ENCODE measurements at places on chromosomes 2 and 18.

DNA sequence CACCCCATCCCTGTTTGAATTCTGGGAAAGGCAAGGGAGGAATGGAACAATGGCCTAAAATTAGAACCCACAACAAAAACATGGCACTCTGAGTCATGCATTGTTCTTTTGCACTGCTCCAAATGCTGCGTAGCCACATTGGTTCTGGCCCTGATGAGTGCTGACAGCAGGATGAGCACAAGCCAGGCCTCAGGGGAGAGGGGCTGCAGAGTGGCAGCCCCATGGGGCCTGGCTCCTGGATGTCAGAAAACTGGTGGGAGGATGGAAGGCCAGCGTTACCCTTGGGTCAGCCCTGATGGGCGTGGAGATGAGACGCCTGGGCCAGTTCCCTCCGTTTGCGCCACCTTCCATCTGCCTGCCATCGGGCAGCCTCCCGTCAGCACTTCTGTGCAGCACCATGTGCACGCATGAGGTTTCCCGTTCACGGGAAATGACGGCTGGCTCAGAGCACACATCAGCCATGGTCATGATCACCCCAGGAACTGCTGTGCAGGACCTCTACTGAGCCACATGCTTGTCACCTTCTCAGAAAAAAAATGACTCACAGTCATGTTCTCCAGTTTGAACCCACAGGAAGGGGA, 65.6 kb downstream of the CYP26B1 start:
- DNase-seq, result no peak

GRCh38 chr2:233857511-233858141, 3.3 kb upstream of the HJURP start:
- DNase-seq, result no peak

DNA sequence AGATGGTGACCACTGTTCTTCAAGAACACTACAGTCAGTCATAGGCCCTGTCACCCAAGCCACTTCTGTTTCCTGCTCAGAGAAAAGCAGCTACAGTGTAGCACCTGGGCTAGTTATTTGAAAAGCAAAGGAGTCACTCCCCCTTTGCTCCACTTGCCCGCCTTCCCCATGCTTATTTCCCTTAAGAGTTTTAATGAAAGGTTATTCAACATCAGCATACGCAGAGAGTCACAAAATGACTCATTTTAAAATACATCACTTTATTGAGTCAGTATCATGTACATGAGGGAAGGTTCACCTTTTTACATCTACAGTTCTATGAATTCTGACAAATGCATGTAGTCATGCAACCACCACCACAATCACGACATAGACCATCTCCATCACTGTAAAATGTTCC, 71.3 kb downstream of the TNFRSF11A start:
- no peak for DNase-seq

DNA sequence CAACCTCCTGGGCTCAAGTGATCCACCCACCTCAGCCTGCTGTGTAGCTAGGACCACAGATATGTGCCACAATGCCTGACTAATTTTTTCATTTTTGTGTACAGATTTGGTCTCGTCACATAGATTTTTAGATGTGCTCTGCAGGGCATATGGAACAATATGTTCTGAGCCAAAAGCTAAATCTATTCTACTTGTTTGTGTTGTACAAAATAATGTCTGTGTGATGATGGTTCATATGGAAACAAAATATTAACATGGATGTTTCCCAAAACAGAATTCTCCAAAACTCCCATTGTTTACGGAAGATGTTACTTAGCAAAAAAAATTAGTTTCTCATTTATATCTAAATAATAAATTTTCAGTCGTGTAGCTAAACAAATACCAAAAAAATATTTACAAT, 12.6 kb upstream of the KLHL23 start:
- DNase-seq, result no peak

GRCh38 chr18:74937291-74937690, 271.6 kb downstream of the PTGR3 start:
- no peak for DNase-seq

DNA sequence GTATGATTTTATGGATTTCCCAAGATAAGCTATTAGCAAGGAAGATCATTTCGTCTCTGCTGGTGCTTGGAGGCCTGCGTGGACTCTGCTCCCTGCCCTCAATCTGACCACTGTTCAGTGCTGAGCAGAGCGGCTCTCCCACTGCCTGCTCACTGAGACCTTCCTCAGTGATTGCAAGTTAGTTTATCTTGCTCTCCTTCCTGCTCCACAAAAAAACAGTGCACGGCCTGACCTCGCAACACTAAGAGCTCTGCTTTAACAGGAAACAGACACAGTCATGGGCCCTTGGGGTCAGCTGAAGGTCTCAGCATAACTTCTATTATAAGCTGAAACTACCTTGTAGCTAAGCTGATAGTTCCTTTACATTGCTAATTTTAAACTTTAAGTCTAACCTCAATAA, 53.1 kb downstream of the PRELID3A start:
- DNase-seq, result no peak

GRCh38 chr2:241941691-241942301, 72.3 kb downstream of the RTP5 start:
- DNase-seq, result no peak

GRCh38 chr2:174768557-174768956, 4.3 kb upstream of the CHRNA1 start:
- no peak for DNase-seq

Data from suprapubic skin (tissue), 4 donors.